Posterior cingulate gyrus (tissue), 11 donors: ENCODE measurements at places on chromosomes 5 and 9.

DNA sequence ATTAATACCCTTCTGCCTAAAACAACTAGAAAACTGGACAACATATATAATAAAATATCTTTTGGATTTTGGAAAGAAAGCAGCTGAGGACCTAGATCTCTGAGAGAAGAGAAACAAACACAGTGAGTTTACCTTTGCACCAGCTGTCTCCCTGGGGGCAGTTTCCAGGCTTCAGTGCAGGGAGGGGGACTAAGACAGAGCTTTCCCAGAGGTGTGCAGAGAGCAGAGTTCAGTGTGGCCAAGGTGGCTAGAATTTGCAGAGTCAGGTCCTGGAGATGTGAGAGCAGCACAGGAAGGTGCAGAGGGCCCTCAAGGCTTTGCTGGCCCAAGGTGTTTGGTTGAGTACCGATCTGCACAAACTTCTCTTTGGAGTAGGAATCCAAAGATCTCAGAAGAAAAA is 26.3 kb upstream of the PTPDC1 start:
- no peak for DNase-seq

GRCh38 chr5:141944076-141944475 is 13.9 kb downstream of the PCDH12 start:
- DNase-seq = no peak

GRCh38 chr5:68287976-68288706 is 72.6 kb downstream of the PIK3R1 start:
- peak; percentile 90 for DNase-seq

DNA sequence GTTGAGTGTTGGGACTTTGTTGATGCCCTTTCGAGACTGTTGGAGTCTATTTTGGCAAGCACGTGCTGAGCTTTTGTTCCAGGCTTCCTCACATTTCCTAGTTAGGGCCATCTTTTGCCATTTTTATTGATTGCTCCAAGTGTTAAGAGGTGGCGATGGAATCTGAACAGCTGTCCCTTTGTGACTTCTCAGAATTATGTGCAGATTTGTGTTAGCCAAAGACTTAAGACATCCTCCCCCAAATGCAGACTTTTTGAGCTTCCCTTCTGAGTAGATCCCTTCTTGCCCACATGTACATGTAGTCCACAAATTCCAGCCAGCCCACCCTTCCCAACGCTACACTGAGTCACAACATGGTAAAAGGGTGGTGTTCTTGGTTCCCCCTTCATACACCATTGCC is 59.2 kb downstream of the SPIN1 start:
- DNase-seq = no peak

DNA sequence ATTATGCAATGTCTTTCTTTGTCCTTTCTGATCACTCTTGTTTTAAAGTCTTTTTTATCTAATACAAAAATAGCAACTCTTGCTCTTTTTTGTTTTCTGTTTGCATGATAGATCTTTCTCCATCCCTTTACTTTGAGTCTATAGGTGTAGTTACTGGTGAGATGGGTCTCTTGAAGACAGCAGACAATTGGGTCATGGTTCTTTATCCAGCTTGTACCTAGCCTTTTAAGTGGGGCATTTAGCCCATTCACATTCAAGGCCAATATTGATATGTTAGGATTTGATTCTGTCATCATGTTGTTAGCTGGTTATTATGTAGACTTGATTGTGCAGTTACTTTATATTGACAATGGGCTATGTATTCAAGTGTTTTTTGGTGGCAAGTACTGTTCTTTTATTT is 245.9 kb upstream of the TARS1 start:
- no peak for DNase-seq

DNA sequence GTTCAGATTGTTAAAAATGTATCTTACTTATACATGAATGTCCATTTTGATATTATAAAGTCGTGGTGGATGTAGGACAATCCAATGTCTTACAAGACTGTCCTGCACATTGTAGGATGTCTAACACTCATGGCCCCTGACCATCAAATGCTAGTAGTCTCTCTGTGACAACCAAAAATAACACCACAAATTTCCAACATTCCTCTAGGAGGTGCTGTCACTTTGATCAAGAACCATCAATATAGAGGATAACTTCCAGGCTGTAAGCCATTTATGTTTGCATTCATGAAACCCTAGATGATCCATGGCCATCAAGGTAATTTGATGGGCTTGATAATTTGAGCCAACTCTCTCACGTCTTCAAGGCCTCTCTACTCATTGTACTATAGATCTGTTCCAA is 20.5 kb upstream of the ZFR start:
- DNase-seq = no peak

DNA sequence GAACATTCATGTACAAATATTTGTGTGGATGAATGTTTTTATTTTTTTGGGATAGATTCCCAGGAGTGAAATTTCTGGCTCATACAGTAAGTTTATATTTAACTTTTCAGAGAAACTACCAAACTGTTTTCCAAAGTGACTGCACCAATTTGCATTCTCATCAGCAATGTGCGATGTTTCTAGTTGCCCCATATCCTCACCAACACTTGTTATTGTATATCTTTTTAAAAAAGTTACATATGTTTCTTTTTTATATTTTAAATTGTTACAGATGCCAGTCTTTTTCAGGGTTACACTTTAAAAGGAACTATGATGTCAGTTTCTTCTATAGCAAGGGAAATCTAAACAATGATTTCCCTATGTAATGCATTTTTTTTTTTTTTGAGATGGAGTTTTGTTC is 49.1 kb upstream of the SEMA4D start:
- DNase-seq = no peak

- DNase-seq = no peak
Measured at GRCh38 chr9:113361304-113362018, 12.1 kb downstream of the BSPRY start.

DNA sequence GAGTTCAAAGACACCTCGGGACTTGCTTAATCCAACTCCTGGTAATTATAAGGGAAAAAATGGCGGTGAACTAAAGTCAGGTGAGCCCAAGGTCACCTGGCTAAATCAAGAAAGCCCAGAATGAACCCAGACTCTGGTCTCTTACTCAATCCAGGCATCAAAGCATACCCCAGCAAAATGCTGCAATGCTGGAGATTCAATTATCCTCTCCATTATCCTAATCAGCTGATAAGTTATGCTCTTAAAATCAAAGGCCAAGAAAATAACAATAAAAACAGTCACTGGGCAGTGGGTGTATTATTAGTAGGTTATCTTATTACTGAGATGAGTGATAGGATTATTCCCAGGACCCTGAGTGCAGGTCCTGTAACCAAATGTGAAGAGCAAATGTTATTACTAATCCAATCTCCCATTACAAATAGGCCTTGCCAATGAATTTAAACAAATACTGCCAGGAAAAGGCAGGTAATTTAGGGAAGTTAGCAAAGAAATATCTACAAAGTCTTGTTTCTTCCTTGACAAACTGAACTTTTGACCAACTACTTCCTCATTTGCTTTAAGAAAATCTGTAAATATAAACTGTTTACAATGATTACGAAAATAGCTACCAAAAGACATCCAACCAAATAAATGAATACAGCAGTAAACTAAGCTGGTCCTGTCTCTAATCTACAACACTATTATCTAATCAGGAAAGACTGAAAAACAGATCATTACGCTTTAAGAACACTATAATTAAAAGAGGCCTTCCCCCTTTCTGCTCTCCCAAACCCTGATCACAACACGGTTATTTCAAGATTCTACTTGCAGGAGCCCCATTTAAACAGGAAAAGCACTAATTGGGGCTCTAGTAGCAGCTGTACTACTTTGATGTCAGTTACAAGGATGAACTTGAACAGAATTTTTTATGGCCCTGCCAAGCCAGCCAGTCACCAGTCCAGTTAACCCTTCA is 103.2 kb downstream of the MED27 start:
- DNase-seq = no peak

GRCh38 chr5:146448783-146449519 is 1.8 kb downstream of the TCERG1 start:
- DNase-seq = no peak

DNA sequence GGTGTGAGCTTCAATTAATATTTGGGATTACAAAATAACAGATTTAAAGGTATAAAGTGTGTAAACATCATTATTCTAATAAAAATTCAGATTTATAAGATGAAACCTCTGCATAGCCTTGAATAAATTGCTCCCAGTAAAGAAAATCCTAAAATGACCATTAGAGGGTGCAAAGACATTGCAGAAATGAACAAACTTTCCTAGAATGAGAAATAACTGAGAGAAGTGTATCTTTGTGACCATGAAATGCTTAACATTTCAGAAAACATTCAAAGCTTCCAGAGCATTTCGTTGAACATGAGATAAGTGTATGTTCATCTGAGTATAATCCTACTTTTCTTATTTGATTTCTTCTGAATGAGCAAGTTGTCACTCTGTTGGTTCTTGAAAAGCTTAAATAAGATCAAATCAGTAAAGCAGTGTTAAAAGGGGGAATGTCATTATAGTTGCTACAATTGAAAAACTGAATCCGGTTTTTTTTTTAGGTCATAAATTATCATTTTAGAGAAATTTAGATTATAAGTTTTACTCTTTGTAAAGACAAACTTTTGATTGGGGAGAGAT is 24.7 kb upstream of the NUDT12 start:
- DNase-seq = no peak

- no peak for DNase-seq
Measured at GRCh38 chr5:137282216-137282615, 216.9 kb downstream of the SPOCK1 start.

- DNase-seq = no peak
Measured at GRCh38 chr5:6583049-6583880, 49.6 kb downstream of the NSUN2 start.

- DNase-seq = no peak
Measured at GRCh38 chr9:76962732-76963131, 56.7 kb upstream of the FOXB2 start.

GRCh38 chr5:72107131-72107900 is at the start of gene MAP1B:
Gene MAP1B (plus strand): TSS chr5:72107475. CDS start chr5:72107532, 57 bp downstream.
- DNase-seq = peak; percentile 92

DNA sequence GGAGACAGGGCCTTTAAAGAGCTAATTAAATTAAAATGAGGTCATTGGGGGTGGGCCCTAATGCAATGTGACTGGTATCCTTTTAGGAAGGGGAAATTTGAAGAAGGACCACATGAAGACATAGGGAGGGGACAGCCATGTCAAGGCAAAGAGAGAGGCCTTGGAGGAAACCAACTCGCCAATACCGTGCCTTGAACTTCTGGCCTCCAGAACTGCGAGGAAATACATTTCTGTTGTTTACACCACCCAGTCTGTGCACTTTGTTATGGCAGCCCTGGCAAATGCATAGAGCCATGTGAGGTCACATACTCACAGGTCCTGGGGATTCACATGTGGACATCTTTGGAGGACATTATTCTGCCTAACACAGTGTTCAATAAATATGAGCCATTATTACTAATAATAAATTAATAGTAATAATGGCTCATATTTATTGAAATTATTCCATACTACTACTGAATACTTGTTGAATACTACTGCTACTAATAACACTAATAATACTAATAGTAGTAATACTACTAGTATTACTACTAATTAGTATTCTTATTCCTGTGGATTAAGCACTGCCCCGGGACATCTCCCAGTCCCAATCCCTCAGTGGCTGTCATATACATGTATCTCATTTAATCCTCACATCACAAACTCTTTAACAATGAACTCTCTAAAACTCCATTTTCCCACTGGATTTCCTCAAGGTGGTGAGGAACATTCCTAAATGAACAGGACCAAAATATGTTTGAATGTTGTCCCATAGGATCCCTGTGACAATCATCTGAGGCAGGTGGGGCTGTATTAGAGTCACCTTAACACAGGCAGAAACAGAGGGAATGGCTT is 8.4 kb downstream of the TRAF1 start:
- DNase-seq = no peak

DNA sequence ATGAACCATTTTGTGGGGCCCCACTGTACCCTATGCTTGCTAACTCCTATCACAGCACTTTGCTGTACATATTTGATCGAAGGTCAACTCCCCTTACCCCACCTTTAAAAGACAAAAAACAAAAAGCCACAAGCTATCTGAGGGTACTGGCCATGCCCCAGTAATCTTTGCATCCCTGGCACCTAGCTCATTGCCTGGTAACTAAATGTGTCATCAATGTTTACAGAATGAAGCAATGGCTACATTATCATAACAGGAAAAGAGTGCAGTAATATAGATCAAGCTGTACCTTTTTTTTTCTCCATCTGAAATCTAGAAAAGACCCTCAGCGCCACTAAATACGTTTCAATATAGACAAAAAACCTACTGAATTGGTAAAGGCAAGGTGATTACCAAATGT is 188.0 kb downstream of the ELAVL2 start:
- DNase-seq = no peak

DNA sequence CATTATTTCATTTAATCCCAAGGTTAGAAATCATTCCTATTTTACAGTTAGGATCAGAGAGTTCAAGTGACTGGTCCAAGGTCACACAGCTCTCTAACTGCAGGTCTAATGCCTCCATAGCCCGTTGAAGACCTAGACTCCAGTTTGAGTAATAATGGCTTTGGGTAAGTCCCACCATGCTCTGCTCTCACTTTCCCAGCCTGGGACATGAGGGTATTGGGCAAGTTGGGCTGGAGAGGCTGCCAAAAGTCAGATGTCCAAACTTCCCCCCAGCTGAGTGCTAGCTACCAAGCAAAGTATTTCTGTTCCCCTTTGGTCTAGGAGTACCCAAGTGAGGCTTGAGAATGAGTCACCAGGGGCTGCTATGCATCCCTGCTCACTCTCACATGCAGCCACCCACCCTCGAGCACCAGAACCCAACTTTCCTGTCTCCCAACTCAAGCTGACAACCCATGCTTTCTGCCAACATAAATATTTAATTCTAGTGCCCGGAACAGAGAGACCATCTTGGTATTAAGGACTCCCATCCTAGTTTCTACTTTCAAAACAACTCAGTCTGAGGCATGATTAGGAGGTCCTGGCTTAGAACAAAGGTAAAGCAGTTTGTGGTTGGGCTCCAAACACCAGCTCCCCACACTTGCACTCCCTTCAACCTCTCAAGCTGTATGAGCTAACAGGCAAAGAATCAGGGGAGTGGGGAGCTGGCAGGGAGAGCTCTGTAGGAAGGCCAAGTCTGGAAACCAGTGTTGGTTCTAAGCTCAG is 236.5 kb upstream of the TRIM32 start:
- no peak for DNase-seq

- no peak for DNase-seq
Measured at GRCh38 chr5:52119768-52120167, 667.9 kb upstream of the ITGA1 start.

GRCh38 chr5:21802869-21803490 is 1050.2 kb downstream of the CDH12 start:
- DNase-seq = no peak

GRCh38 chr9:89926167-89926566 is 321.4 kb downstream of the GADD45G start:
- DNase-seq = no peak

- peak; percentile 28 for DNase-seq
Measured at GRCh38 chr9:101737165-101737704, 1.2 kb downstream of the GRIN3A start.

DNA sequence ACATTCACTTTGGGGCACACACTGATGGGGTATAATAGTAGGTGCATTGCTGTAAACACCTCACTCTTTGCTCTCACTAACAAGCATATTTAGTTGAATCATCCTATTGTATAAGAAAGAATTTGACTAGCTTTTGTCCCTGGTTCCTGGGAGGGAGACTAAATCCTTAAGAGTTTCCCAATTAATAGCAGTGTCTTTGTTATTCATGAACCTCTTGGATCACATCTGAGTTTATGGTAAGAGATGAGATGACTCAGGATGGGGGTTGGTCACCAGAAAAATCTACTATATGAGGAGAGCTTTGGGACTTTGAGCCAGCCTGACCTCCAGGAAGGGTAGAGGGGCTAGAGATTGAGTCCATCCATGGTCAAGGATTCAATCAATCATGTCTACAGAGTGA is 56.8 kb downstream of the PUM3 start:
- DNase-seq = no peak

- no peak for DNase-seq
Measured at GRCh38 chr5:4027088-4027734, 431.6 kb downstream of the IRX1 start.
